ENCODE measurements at places on chromosomes 6 and 20.

DNA sequence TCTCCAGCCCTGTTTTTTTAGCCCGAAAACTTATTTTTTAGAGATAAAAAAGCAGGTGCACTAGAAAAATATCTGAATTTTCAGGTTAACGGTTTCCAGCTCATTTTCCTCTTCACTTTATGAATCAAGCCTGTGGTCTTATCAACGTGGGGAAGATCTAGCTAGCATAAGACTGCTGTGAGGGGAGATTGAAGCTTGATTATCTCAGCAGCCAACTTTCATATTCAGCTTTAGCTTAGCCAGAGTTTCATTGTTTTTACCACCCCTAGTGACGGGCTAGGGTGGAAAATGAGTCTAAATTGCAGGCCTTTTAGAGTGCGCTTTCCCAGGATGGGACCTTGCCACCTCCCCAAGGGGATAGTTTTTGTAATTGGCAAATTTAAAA is 11.9 kb upstream of the RBM38 start:
- no peak for DNase-seq

GRCh38 chr6:132919045-132919860 is 104.9 kb downstream of the RPS12 start:
- no peak for DNase-seq

GRCh38 chr6:157203312-157203744 is 120.0 kb downstream of the TMEM242 start:
- no peak for DNase-seq

- no peak for DNase-seq
These were observed 1.4 kb downstream of the MLN start for GRCh38 chr6:33802186-33802958.

GRCh38 chr6:167401525-167402194 is 76.8 kb downstream of the TTLL2 start:
- DNase-seq: no peak

DNA sequence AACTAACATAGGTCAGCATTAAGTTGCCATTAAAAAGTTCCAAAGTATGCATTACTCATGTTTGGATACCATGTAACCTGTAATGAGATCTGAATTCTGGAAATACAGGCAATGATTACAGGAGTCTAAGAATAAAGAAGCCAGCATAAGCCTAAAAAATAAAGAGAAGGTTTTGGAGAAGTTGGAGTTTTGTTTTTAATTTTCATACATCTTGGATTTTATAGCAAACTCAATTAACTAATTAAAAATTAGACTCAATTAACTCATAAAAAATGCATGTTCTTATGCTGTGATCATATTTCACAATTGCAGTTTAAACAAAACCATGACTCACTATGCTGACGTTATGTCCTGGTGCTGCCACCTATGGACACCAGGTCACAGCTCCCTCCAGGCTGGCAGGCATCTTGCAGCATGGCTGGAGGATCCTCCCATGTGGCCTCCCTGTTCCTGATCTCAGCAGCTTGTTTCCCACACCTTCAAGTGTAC is 648.8 kb upstream of the AGPAT4 start:
- DNase-seq: no peak

GRCh38 chr6:152223636-152224035 is 413.5 kb downstream of the SYNE1 start:
- DNase-seq: no peak

GRCh38 chr20:59393142-59393541 is 92.7 kb downstream of the EDN3 start:
- no peak for DNase-seq
